ENCODE measurements at places on chromosomes 3 and 15.
A peak's percentile ranks its signal among the peaks of the same experiment; 100 is the strongest.

- DNase-seq: no peak
Measured at GRCh38 chr3:175155172-175155571, 296.0 kb downstream of the NAALADL2 start.

DNA sequence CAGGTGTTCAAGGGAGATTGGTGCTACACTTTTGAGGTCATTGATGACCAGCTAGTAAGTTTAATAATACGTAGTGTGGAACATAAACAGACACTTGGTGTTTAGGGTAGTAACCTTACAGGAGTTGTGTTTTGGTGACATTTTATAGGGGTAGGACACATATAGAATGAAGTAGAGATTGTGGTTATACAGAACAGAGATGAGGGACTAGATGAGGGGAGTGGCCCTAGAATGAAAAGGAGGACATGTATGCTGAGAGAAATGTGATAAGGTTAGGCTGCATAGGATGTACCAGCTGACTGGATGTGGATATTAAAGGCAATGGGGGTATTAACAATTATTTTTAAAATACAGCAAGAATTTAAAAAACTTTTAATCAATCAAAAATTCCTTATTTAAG lies 8.0 kb downstream of the MBNL1 start:
- DNase-seq: no peak

DNA sequence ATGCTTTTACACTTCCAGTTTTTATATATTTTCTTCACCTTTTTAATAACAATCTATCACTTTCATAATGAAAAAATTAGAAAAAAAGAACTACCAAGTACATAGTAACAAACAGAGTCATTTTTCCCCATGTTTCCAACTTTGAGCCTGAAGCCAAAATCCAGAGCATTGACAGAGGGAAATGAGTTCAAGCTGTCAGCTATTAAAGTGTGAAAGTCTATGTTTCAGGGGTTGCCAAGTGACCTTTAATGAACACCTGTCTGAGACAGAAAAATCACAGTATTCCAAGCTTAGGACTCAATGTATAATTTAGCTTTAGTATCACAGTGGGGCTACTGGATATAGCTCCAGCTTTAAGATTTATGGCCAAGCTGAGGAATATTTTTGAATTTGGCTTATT lies 128.3 kb upstream of the GADL1 start:
- DNase-seq: no peak

DNA sequence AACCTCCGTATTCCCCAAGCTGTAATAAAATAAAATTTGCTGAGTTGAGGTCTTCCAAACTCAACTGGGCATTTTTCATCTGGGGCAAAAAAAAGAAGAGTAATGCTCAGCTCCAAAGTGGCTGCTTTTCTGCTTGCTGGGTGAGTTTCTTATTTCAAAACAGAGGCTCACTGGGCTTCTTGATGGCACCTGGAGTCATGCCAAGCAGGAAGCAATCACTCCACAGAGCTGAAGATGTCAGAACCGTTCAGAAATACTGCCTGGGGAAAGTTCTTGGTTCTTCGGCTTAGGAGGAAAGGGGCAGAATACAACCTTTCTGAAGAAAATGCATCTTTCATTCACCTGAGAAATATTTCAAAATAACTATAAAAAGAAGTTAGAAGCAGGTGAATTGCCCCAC lies 4.1 kb downstream of the CCR9 start:
- DNase-seq: no peak

- no peak for DNase-seq
Measured at GRCh38 chr15:42012241-42012640, 8.6 kb downstream of the PLA2G4E start.

- DNase-seq: peak; percentile 23
Measured at GRCh38 chr3:142046320-142047020, 102.9 kb downstream of the TFDP2 start.

DNA sequence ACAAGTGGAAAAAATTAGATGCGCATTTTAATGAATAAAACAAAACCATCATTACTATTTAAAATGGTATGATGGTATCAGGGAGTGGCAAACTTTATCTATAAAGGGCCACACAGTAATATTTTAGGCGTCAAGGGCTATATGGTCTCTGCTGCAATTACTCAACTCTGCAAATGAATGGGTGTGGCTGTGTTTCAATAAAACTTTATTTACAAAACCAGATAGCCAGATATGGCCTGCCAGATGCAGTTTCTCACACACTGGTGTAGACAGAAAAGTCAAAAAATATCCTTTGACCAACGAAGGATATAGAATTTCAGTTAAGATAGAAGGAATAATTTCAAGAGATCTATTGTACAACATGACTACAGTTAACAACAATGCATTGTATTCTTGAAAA lies 83.8 kb downstream of the CLASP2 start:
- no peak for DNase-seq

DNA sequence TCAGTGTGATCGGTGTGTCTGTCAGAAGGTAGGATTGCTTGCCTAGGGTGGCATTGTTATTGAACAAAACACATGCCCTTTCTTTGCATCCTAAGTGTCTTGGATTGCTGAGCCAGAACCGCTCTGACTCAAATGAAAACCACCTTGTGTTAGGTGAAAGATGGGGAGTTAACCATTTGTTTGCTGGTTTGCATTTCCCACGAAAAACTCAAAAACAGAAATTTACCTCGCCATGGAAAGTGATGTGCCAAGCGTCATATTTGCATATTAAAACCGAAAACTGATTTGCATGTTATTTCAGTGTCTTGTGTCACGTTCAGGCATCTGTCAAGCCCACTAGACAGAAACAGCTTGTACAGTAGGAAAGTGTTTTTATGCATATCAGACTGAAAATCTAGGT lies 474.6 kb upstream of the TPRG1 start:
- no peak for DNase-seq

DNA sequence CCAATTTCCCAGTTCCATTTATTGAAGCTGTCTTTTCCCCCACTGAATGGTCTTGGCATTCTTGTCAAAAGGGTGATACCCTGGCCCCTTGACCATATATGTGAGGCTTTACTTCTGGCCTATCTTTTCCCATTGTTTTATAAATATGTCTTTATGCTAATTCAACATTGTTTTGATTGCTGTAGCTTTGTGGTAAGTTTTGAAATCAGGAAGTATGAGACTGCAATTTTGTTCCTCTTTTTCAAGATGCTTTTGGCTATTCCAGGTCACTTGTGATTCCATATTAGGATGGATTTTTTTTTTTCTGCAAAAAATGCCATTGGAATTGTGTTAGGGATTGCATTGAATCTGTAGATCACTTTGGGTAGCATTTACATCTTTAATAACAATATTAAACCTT lies 141.2 kb upstream of the MANF start:
- no peak for DNase-seq

- no peak for DNase-seq
Measured at GRCh38 chr15:59179717-59180116, 26.9 kb upstream of the LDHAL6B start.

DNA sequence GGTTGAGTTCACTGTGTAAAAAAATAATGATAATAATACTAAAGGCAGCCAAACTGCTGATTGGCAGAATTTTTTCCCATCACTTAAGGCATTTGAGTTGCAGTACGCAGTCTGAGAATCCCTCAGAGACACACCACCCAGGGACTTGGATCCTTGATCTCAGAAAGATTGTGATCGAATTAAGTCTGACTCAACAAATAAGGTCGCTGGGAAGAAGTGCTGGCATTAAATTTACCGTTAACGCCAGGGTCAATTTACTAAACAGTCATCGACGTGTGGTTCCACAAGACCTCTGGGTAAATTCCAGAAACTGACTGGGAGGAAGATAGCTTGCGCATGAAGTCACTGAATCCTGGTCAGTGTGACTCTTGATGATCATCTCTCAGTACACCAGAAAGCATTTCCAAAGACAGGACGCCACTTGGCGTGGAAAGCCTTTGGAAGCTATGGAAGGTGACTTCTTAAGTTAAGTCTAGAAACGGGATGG lies 48.3 kb upstream of the CGNL1 start:
- DNase-seq: no peak

DNA sequence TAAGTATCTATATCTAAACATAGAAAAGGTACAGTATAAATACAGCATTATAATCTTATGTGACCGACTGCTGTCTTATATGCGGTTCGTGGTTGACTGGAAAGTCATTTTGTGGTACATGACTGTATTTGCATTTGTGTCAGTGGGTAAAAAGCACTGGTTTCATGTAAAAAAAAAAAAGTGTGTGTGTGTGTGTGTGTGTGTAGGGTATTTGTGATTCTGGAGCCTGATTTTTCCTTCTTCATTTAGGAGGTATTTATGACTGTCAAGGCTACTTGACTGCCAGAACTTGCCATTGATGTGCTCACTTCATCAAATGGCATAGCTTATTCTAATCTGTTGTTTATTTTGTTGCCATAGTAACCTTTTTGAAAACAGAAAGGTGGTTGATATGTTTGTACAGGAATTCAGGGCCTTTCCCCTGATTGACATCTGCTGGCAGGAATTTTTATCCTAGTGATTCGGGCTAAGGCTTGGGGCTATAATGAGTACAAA lies 63.2 kb downstream of the AKAP13 start:
- peak; percentile 26 for DNase-seq

GRCh38 chr3:113601240-113601639 lies 68.9 kb downstream of the SIDT1 start:
- DNase-seq: no peak

DNA sequence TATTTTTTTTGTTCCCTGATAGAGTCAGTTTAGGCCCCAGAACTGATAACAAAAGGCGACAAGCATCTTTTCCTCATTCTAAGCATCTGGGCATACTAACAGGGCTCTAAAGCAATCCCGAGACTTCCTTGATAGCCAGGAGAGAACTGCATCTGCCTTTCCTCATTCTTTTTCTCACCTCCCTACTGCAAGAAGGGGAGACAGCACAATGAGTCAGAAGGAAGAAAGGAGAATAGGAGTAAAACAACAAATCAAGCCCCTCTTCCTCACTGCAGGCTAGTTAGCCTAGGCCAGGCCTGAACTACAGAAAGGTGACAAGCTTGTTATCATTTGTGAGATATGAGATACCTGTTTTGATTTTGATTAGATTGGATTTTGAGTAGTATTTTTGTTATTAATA lies 97.9 kb downstream of the NAALADL2 start:
- no peak for DNase-seq

- no peak for DNase-seq
Measured at GRCh38 chr3:35746492-35746891, 107.2 kb downstream of the ARPP21 start.

- no peak for DNase-seq
Measured at GRCh38 chr15:39621976-39622375, 41.1 kb downstream of the THBS1 start.

GRCh38 chr3:98450372-98450771 lies 12.6 kb upstream of the OR5K1 start:
- DNase-seq: no peak

DNA sequence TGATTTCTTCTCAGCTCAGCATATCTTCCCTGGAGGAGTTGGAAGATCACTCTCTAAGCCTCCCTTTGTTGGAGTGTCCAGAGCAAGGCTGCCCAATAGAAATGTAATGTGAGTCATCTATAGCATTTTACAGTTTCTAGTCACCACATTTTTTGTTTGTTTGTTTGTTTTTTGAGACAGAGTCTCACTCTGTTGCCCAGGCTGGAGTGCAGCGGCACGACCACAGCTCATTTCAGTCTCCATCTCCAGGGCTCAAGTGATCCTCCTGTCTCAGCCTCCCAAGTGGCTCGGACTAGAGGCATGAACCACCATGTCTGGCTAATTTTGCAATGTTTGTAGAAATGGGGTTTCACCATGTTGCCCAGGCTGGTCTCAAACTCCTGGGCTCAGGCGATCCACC lies 21.3 kb downstream of the KLHL6 start:
- no peak for DNase-seq

DNA sequence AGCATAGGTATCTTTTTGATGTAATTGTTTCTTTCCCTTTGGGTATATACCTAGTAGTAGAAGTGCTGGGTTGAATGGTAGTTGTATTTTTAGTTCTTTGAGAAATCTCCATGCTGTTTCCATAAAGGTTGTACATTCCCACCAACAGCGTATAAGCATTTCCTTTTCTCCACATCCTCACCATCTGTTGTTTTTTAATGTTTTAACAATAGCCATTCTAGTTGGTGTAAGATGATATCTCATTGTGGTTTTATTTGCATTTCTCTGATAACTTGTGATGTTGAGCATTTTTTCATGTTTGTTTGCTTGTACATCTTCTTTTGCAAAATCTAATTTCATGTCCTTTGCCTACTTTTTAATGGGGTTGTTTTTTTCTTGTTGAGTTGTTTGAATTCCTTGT lies 80.0 kb upstream of the TMC3 start:
- DNase-seq: no peak

DNA sequence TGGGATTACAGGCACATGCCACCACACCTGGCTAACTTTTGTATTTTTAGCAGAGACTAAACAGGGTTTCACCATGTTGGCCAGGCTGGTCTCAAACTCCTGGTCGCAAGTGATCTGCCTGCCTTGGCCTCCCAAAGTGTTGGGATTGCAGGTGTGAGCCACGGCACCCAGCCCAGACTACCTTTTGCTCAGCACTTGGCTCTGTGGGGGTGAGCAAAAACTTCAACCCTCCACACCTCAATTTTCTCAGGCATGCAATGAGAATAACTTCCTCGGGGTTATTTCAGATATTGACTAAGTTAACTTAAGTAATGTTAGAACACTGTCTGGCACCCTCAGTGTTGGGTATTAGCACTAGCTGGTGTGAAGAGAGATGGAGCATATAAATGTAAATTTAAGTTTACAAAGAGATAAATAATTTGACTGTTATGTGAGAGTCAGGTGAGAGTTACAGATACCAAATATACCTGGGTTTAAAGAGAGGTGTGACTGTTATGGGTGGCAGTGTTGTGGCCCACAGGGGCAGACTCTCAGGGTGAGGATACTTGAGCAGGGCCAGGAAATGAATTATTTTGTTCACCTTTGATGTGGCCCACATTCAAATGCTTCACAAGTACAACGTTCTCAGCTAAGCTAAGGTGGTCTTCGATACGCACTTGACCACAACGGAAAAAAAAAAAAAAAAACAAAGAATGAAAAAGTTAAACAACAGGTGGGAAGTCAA lies 29.0 kb downstream of the CPOX start:
- no peak for DNase-seq

- no peak for DNase-seq
Measured at GRCh38 chr15:75145027-75145841, 56.4 kb upstream of the C15orf39 start.

DNA sequence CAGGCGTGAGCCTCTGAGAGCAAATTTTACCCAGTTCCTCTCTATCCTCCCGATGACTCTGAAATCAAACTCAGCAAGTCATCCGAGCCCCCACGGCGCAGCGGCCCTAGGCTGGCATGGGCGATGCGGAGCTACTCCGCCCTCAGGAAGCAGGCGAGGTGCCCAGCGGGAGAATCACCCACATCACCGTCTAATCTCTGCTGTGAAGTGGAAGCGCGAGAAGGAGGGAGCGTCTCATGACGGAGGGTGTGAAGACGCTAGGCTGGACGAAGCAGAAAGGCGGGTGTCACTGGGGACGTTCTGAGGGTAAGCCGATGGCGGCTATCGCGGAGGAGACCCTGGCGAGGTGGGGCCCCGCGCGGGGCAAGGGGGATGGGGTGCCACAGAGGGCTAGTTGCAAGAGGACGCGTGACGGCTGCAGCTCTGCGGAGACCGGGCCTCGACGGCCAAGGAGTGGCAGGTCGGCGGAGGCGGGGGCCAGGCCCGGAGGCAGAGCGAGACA lies 9.1 kb upstream of the GNAI2 start:
- DNase-seq: peak; percentile 68

Data from femur (tissue), 1 donor.